ENCODE measurements at places on chromosomes 2 and 18.

- DNase-seq: no peak
These were observed 67.6 kb downstream of the LAMA3 start for GRCh38 chr18:23756590-23757436.

DNA sequence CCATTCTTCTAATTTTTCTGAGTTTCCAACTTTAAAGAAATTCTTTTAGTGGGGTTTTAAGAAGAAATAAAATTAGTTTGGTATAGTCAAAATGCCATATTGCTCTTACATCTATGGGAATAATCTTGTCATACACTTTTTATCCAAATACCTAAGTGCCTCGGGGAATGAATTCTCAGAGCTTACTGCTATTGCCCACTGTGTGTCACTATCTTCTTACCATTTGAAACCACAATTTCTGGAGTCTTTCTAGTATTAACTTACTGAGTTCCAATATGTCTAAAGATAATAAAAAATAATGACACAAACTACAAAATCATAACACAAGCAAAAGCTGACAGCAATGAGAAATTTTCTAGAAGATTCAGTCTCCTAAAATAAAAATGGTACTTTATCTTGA is 23.7 kb upstream of the DNAH6 start:
- no peak for DNase-seq

DNA sequence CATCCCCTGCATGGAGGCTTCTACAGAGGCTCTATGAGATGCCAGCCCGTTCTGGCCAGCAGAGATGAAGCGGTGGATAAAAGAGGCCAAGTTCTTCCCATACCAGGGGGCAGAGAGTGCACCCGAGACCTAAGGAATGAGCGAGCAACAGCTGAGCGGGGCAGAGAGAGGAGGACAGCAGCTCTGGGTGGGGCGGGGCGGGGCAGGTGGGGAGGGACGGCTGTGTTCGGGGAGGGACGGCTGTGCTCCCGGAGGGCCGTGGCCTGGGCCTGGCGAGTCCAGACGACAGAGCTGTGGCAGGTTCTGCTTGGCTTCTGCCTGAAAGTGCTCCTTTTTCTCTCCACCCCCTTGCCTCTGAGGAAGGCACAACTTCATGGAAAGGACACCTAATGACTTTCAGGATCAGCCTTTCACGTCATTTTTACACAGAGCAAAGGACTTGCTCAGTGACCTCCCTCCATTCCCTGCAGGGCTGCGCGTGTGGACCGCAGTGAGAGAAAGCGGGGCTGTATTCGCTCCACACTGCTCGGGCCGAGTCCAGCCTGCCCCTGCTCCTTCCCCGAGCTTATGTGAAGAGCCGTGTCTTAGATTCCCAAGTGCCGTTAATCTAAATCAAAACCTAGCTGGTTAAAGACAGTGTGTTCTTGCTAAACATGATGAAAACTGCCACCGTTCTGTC is 232.9 kb downstream of the HDAC4 start:
- no peak for DNase-seq

DNA sequence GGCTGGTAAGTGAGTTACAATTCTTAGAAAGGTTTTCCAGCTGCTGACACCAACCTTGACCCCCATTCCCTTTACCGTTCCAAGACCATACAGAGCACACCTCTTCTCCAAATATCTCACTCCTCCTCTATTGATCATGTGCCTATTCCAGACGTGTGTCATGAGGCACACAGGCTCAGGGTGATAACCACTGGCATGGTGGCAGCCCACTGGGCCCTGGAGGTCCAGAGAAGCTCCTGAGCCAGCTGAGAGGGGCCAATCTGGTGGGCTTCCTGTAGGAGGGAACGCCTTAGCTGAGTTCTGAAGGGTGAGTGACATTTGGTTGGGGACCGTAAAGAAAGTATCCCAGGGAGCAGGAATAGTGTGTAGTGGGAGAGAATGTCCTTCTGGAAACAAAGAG is 28.3 kb downstream of the ZAP70 start:
- no peak for DNase-seq

- no peak for DNase-seq
These were observed 145.3 kb downstream of the SPAG16 start for GRCh38 chr2:213429516-213429915.

DNA sequence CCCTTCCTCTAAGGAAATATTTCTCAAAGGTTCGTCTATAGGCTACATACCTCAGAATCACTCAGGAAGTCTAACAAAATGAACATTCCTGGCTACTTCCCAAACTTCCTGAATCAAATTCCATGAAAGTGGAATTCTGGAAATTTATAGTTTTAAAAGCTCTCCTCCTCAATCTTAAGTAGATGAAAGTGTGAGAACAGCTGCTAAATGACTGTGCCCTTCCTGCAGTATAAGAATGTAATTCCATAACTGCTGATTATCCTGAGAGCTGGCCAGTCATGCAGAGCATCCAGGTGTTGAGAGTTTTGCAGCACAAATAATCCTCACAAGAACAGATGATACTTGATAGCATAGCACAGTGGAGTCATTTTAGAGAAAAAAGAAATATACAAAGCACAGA is 265.0 kb downstream of the KCNJ3 start:
- no peak for DNase-seq

DNA sequence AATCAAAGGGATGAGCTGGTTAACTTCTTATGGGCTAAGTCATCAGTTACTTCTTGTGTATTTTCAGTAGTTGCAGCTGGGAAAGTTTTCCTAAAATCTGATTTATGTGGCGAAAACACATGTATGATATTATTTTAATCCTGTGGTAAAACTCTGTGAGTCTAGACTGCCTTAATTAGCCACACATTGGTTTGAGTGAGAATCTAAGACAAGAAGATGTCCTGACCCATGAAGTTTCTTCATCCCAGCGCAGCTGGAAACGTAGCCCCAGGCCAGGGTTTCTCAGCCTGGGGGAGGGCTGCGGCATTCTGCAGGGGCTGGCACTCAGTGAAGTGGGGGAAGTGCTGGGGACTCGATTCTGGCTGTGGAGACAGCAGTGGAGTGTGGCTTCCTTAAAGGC is 44.7 kb upstream of the INHBB start:
- DNase-seq: no peak

- no peak for DNase-seq
These were observed 23.9 kb downstream of the MEMO1 start for GRCh38 chr2:31986906-31987305.

DNA sequence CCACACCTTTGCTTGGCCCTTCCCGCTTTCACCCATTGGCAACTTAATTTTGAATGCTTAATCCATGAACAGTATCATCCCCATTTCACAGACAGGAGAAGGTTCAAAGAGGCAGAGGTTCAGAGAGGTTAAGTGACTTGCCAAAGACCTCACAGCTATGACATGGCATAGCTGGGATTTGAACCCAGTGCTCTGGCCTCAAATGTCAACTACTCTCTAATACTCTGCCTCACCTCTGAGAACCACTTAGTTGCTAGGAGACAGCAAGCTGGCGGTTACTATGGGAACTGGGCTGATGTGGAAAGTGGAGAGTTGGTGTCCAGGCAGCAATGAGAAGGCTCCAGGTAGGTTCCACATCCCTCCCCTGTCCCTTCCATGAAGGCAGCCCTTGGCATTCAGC is 15.8 kb upstream of the PRSS56 start:
- DNase-seq: no peak

DNA sequence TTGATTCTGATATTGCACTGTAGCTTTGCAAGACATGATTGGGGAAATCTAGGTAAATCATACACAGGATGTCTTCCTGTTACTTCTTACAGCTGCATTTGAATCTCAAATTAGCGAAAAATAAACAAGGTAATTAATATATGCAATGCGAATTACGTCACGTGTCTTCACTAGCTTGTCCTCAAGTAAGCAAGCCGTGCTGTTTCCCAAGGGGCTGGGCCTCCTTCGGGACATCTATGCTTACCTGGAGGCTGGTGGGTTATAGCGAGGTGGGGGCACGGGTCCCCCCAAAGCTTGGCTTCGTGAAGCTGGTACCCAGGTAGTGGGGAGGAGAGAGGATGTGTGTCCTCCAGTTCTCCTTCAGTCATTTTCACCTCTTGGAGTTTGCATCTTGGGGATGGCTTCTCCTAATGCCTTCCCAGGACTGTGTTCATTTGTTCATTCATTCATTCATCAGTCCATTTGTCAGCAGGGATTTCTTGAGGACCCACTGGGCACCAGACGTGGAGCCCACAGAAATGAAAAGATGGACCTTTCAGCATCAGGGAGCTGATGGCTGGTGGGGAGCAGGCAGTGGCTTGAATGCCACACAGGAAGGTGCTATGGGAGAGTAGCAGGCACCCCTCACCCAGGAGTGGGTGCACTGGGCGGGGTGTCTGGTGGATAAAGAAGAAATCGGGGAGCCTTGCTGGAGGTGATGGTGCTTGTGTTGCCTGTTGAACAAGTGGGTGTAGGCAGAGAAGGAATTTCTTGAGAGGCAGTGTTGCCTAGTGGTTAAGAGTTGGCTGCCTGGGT is 155.1 kb downstream of the GLI2 start:
- DNase-seq: no peak

- no peak for DNase-seq
These were observed 331.2 kb downstream of the ALK start for GRCh38 chr2:29590211-29590610.

GRCh38 chr2:108367014-108367413 is 10.7 kb upstream of the SULT1C4 start:
- DNase-seq: no peak

GRCh38 chr2:224357098-224357901 is 44.6 kb downstream of the FAM124B start:
- DNase-seq: peak; percentile 40

GRCh38 chr2:77712601-77713000 is 190.4 kb upstream of the LRRTM4 start:
- DNase-seq: no peak

- no peak for DNase-seq
These were observed 111.1 kb downstream of the COL4A4 start for GRCh38 chr2:227052879-227053278.

Measured in activated T-cell treated with anti-CD3 and anti-CD28 coated beads for 1 hour (primary cell).